ENCODE measurements at places on chromosomes 11 and 22.

GRCh38 chr11:126892756-126893155 is 107.8 kb downstream of the KIRREL3 start:
- DNase-seq, result peak; percentile 71

DNA sequence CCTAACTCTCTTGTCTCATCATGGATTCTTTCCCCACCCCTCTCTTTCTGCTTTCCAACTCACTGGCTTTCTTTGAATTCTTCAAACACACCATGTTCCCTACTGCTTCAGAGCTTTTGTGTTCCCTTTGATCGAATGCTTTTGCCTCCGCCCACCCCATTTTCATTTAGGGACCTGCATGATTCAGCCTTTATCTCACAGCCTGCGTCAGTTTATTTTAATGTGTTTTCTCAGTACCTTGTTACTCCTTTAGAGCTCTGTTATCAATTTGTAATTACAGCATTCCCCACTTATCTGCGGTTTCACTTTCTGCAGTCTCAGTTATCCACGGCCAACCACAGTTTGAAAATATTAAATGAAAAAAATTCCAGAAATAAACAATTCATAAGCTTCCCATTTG is 451.3 kb downstream of the METTL15 start:
- DNase-seq, result no peak

DNA sequence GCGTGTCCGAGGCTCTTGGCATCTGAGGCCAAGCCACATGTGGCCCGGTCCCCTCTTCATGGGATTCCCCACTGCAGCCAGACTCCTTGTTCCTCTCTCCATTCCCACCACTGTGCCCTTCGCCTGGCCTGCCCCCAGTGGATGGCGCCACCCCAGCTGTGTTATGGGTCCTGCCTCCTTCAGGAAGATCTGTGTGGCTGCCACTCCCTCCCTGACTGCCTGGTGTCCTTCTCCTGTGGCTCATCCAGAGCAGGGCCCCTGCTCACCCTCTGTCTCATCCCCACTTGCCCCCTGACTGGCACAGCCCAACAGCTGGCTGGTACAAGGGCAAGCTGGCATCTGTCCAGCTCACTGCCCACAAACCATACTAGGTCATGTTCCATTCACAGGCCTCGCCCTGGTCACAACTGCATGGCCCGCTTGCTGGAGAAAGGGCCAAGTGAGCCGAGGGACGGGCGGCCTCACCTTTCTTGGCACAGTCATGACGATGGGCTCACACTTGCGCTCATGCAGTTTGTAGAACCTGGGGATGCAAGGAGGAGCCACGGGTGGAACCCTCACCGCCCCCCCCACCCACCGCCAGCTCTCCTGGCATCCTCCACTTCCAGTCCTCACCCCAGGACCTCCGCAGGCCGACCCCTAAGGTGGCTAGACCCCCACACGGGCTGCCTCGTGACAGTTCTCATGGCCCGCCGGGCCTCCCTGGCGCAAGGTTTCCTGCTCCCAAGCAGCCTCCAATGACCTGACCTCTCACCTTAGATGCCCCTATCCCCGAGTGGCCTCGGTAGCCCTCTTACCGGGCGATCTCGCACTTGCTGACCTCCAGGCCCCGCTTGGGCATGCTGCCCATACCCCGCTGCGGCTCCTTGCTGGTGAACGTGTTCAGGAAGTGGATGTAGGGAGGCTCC is 2.1 kb upstream of the PTPRCAP start:
- DNase-seq, result no peak

- DNase-seq, result no peak
Observed at GRCh38 chr22:27223317-27224177, 566.2 kb downstream of the MIAT start.

GRCh38 chr11:93031386-93031785 is 61.9 kb downstream of the MTNR1B start:
- DNase-seq, result no peak

- peak; percentile 33 for DNase-seq
Observed at GRCh38 chr22:40436505-40437431, 66.4 kb downstream of the SGSM3 start.

- no peak for DNase-seq
Observed at GRCh38 chr22:37281646-37282384, 493 bp upstream of the CYTH4 start.

DNA sequence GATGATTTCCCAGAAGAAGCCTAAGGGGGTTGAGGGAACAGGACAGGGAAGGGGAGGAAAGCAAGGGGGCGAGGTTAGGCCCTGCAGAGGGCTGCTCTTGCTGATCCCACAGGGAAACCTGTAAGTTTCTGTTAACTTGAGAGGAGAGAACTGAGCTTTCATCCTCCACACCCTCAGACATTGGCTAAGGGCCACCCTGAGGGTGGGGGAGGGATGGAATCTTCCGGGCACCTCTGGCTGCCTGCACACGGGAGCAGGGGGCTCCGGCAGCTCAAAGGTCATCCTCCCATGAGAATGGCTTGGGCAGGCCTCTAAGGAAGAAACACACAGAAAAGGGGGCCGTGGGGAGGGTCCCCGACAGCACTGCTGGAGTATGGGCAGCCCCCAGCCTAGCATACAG is 108.1 kb downstream of the TSPAN18 start:
- no peak for DNase-seq

DNA sequence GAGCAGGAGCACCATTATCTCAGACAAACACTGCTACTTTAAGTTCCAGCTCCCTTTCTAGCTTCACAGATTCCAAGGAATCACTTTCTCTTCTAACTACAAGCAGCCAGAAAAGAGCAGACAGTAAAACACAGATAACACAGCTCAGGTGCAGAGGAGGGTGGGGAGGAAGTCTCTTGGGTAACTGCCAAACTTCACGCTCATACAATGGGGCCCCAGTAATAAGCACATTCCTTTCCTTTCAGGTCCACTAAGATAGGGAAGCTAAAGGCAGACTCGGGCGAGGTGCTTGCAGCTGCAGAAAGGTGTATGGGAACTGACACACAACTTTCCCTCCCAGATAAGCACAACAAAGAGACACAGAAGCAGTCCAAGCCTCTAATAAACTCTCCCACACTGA is 69.2 kb upstream of the OR9G4 start:
- DNase-seq, result no peak
